ENCODE measurements at places on chromosomes 1 and 21. TPM values are rescaled to one million over a fixed set of nuclear protein-coding genes. Genes with fewer than 3 reads are reported as not detected.

GRCh38 chr1:34268311-34268954 is 91.7 kb downstream of the C1orf94 start:
- DNase-seq, result no peak

GRCh38 chr1:183914276-183914675 is 109.4 kb downstream of the RGL1 start:
- no peak for DNase-seq

- no peak for DNase-seq
Measured at GRCh38 chr1:230814949-230815692, 53.2 kb downstream of the C1orf198 start.

Gene TNFRSF9
- total RNA-seq, result not detected

DNA sequence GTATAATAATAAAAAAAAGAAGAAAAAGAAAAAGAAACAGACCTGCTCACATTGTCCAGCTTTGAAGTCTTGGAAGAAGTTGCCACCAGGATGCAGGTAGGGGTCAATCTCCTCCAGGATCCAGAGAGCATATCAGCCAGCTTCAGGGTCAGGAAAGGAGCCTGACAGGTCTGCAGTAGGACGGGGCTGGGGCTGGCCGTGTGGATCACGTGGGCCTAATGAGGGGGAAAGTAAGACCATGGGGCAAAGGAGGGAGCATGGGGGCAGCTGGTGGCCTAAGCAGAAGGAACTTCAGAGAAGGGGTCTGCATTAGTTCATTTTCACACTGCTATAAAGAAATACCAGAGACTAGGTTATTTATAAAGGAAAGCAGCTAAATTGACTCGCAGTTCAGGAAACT is 19.3 kb upstream of the SMYD3 start:
- DNase-seq, result no peak

Gene SPRTN
- 14.4 TPM for total RNA-seq

Gene TMEM222
- 13.5 TPM for total RNA-seq

DNA sequence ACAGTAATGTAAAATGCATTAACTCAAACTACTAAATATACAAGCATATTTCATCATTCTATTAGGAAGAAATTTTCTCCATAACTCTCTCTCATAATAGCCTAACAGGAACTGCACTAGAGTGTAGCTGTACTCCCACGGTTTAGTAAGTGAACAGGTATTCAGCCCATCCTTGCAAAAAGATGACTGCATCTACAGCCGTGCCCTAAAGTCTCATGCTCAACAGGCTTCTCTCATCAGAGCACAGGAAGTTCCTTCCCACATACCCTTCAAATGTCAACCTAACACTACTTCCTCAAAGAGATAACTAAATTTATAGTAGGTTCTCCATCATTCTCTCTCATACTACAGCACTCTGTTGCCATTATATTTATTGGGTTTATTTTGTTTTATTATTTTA is 251.6 kb downstream of the AKT3 start:
- DNase-seq, result no peak

Gene MYBPHL
- total RNA-seq, result 0.27 TPM

Gene CFHR1
- total RNA-seq, result not detected

DNA sequence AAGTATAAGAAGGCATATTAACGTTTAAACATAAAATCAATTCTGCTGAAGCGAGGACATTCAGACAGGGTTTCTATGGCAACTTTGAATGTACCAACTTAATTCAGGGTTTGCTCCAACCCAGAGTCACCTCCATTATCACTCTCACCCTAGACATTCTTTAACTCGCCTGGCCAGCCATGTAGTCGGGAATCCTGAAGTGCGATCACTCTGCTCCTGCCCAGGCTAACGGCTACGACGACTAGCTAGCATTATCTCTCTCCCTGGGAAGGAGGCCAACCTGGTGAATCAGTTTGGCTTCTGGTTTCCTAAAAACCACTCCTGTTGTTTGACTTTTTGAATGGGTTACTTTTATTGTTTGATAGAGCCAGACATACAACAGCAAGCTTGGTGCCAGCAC is 38.9 kb upstream of the ZBTB18 start:
- no peak for DNase-seq

Gene NOS1AP
- 5.5 TPM for total RNA-seq

DNA sequence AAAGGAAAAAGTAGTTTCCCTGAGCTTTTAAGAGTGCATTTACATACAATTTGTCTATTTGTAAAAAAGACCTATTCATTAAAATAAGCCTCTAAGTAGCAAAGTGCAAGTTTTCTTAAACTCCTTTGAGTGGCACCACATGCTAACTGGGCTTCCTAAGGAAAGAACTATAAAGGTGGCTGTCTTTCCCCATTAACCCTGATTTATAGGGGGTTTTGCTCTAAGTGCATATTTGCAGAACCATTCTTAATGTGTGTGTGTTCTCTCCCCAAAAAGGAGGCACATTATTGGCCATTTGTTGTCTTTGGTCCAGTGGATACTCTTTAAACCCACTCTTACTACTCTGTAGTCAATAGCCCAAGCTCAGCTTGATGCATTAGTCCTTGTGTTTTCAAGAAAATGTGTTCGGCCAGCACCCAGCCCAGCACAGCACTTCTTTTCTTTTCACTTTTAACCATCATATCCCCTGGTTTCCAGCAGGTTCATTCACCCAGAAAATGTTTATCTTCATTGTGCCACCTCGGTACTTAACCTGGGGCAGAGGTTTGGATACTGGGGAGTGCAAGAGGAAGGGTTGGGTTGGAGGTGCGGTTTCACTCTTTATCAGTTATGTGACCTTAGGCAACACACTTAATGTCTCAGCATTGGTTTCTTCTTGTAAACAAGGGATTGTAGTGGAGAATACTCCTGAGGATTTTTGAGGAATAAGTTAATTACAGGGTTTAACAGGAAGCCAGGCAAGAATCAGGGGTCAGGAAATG is 161.9 kb upstream of the UBE2U start:
- DNase-seq, result no peak

DNA sequence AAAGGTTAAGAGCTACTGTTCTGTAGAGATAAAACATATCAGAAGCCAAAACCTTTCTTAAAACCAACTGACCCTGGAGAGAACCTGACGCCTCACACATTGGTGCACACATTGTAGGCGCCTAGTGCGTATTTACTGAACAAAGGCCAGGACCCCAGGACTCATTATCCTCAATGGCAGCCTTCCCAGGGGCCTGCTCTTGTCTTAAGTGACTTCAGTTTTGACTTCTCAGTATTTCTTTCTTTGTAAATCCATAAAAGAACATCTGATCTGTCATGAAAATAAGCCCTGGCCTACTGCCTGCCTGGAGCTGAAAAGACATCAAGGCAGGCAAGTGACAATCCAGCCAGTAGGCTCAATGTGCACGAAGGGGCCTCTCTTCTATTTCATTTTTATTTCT is 27.6 kb downstream of the ABCA4 start:
- DNase-seq, result no peak

Gene LCE3D
- not detected for total RNA-seq

DNA sequence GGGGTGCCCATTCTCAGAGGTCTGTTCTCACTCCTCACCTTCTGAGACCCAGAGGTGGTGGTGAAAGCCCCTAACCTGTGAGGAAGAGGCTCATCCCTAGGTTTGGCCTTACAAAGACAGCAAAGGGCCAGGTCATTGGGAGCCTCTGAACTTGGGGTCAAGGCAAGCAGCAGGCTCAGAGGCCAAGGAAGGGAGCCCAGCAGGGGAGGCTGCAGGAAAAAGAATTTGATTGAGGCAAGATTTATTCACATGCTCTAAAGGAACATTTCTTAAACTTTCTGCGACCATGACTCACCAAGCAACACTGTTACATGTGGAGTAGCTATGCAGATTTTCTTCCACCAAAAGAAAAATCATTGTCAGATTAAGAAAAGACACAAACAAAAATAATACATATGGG is 132.5 kb upstream of the SYT6 start:
- no peak for DNase-seq

Gene INAVA
- total RNA-seq, result 2.2 TPM

DNA sequence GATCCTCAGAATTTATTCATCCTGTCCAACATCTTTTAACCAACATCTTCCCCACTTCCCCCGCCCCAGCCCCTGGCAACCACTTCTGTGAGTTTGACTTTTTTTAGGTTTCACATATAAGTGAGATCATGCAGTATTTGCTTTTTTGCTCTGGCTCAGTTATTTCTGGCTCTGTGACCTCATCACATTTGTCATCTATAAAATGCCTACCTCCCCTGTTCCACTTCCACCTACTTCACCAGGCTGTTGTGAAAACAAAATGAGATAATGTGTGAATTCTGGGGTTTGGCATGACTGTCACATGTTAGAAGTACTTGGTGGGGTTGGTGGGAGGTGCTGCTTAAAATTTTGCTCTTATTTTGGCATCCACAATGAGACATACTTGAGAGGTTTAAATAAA is 18.4 kb downstream of the HHAT start:
- no peak for DNase-seq

DNA sequence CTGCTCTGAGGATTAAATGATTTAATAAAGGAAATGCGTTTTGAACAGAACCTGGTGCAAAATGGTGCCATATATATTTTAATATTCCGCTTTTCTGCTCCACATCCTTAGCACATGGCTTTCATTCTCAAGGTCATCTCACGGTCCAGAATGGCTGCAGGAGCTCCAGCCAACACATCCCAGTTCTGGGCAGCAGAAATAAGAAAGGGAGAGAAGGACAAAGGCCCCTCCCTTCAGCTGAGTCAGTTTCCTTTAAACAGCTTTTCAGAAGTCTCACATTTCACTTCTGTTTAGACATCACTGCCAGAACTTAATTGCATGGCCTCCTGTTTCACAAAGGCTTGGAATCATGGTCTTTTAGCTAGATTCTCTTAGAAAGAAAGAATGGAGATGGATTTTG is 75.2 kb upstream of the LRRN2 start:
- no peak for DNase-seq

GRCh38 chr1:196873385-196873784 is 14.5 kb upstream of the CFHR4 start:
- no peak for DNase-seq

GRCh38 chr1:13725714-13726175 is 25.8 kb downstream of the PRDM2 start:
- no peak for DNase-seq

Gene LEFTY2
- total RNA-seq, result 0.09 TPM

GRCh38 chr1:169879034-169879840 is 14.5 kb downstream of the SCYL3 start:
- no peak for DNase-seq

Gene PTCH2
- 2.4 TPM for total RNA-seq

Gene AXDND1
- 1.1 TPM for total RNA-seq

GRCh38 chr1:201518071-201518470 is 11.1 kb upstream of the CSRP1 start:
- DNase-seq, result no peak

GRCh38 chr1:6584126-6585080 is 4.6 kb downstream of the ZBTB48 start:
- DNase-seq, result no peak

DNA sequence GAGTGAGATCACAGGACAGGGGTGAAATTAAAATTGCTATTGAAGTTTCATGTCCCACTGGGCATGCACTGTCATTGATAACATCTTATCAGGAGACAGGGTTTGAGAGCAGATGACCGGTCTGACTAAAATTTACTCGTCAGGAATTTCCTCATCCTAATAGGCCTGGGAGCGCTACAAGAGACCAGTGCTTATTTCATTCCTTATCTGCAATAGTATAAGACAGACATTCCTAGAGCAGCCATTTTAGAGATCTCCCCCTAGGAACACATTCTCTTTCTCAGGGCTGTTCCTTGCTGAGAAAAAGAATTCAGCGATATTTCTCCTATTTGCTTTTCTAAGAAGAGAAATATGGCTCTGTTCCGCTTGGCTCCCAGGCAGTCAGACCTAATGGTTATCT is 181.4 kb upstream of the ETV3 start:
- DNase-seq, result no peak

Gene TAS1R1
- not detected for total RNA-seq

GRCh38 chr1:96649301-96649700 is 72.3 kb upstream of the PTBP2 start:
- no peak for DNase-seq

DNA sequence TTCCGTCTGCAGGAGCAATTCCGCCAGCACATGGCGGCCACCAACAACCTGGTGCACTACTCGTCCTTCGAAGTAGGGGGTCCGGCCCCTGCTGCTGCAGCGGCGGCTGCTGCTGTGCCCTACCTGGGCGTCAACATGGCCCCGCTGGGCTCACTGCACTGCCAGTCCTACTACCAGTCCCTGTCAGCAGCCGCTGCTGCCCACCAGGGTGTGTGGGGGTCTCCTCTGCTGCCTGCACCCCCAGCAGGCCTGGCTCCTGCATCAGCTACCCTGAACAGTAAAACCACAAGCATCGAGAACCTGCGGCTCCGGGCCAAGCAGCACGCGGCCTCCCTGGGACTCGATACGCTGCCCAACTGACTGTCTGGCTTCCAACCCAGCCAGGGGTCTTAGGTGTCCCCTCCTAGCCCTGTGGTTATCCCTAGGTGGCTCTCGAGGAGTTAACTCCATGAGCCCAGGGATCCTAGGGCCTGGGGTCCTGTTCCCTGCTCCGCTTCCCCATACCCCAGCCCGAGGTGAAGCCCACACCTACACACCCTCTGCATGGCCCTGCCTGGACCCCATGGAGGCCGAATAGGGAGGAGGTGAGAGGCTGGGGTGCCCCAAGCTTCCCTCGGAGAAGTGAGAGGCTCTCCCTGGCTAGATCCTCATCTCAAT is 22.6 kb downstream of the DMBX1 start:
- DNase-seq, result no peak

Gene ROR1
- 14.0 TPM for total RNA-seq

DNA sequence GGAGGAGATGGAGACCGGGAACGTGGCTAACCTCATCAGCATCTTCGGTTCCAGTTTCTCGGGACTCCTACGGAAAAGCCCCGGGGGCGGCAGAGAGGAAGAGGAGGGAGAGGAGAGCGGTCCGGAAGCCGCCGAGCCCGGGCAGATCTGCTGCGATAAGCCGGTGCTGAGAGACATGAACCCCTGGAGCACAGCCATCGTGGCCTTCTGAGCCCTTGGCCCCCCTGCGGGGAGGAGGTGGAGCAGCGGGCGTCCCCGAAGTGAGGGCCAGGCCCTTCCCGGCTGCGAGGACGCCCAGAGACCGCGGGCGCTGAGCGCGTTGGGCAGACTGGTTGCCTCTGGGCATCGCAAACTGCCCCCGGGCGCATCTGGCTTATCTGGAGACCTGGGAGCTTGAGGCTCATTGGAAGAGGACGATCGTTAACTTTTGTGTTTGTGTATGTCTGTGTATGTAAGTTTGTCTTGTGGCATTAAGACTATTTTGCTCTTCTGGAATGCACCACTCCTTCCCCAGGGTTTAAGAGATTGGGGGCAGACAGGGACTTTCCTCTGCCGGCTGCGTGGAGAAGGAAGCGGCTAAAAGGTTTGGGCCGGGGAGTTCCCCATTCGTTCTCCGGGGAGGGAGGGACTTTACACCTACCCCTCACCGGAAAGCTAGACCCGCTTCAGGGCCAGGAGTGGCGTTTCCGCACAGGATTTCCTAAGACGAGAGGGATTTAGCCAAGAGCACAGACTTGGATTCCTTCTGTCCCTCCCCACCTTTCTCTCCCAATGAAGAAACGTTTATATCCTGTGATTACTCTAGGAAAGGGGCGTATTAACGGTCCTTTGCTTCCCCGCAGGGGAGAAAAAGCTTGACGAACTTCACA is 1.4 kb downstream of the IER5 start:
- DNase-seq, result peak; percentile 56

DNA sequence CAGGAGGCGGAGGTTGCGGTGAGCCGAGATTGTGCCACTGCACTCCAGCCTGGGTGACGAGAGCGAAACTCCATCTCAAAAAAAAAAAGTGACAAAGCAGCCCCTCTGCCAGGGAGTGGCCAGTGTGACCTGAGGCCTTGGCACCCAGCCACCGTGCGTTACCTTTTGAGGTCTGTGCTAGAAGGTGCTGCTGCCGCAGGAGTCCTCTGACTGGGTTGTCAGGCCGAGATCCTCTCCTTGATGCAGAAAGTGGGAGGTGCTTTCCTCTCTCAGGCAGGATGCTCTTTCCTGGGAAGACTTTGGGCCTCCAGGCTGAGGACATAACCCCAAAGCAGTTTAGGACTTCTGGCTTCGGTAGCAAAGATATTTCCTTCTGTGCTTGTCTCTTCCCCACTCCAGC is 280.5 kb upstream of the VAMP3 start:
- no peak for DNase-seq
